ENCODE measurements at places on chromosomes 1 and 21. TPM values are rescaled to one million over a fixed set of nuclear protein-coding genes. Genes with fewer than 3 reads are reported as not detected.

The TMPRSS15 gene
- 0.44 TPM for polyA plus RNA-seq

The CTH gene
- polyA plus RNA-seq, result 13.0 TPM

The ATXN7L2 gene
- polyA plus RNA-seq, result 6.9 TPM

DNA sequence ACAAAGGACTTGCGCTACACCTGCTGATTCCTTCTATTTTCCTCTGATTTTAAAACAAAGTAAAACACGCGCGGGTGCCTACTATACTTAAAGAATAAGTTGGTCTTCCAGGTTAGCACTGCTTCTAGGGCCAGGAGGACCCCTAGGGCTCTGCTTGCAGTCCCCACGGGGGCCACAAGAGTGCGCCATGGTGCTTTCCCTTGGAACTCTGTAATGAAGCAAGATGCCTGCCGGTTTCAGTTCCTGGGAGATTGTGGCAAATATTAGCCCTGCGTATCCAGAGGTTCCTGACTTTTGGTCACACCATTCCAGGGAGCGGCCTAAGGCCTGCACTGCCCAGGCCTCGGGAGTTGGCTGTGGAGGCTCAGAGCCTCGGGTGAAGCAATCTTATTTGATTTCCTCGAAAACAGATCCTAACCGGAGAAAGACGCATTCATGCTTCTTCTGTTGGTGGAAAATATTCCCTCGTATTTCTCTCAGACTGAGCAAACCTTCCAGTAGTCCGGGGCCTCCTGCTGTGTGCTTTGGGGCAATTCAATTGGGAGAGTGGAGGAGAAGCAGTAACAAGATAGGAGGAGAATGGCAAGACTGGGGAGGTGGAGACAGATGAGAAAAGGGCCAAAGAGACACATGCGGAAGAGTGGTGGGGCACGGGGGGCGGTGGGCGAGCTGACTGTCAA, 25.3 kb downstream of the ADAM30 start:
- no peak for DNase-seq

DNA sequence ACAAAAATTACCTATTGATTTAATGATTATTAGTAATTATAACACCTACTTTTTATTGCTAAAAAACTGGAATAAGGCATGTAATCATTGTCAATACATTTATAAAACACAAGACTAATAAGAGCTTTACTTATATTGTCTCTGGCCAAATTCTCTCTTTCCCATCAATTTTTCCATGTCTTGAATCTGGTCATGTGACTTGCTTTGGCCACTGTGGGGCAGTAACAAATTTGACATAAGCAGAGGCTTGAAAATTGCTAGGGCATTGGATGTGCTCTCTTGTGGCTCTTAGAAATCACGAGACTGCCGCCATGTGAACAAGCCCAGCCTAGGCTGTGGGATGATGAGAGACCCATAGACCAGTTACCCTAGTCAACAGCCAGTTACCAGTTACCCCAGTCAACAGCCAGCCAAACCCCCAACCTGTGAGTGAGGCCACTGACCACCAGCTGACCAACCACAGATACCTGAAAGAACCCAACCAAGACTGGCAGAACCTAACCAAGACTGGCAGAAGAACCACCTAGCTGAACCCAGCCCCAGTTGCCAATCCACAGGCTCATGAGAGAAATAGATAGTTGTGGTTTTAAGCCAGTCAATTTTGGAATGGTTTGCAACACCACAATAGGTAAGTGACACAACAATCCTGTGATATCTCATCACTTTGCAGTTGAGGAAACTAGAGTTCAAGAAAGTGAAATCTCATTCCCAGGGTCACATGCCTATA, 8.8 kb downstream of the KLHDC7A start:
- DNase-seq, result no peak

All from left renal cortex interstitium (tissue), 4 donors.